ENCODE measurements at places on chromosomes 6 and 20.

DNA sequence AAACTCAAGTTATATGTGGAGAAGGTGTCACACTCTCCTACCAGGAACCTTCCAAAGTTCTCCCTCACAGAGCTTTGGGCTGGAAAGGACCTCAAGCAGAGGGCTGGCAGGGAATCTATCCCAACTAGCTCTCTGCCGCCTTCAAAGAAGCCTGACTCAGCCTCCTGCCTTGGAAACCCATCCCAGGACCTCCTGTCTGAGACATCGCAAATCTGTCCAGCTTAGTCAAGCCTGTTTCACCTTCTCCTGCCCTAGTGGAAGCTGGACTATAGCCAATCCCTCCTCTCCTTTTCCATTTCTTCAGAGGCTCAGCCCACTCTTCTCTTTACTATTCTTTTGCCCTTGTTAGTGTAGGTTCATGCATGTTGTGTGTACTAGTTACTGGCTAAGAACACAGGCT is 48.2 kb upstream of the FOXP4 start:
- DNase-seq = no peak

DNA sequence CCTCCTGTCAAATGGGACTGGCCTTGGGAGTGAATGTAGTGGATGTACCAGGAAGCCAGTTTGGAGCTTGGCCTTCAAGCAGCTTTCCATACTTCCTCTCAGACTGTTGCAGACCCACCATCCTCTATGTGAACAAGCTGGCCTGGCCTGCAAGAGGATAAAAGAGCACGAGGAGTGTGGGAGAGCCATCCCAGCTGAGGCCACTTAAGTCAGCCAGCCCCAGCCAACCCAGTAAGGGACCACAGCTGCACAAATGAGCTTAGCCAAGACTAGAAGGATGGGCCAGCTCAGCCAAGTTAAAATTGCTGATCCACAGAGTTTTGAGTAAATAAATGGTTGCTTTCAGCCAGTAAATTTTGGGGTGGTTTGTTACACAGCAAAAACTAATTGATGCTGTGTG is 156.9 kb upstream of the SOX4 start:
- DNase-seq = no peak

GRCh38 chr6:3542032-3542640 is 85.3 kb upstream of the SLC22A23 start:
- no peak for DNase-seq

- no peak for DNase-seq
Observed at GRCh38 chr6:38136547-38136946, 317.0 kb downstream of the ZFAND3 start.

DNA sequence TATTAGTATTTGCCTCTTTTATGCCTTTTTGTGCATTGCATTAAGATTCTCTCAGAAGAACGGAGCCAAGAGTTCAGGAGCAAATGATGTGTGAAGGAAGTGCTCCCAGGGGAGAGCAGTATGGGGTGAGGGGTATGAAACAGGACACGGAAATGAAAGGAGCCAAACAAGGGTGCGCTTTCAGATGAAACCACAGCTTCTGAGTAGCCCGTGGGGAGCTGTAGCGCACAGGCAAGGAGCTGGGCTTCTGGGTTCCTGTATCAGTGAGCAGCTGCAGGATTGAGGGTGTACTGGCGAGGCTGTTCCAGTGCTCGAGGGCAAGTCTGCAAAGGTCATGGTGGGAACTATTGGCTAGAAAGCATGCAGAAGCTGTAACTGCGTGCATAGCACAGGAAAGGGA is 25.4 kb downstream of the ANKEF1 start:
- no peak for DNase-seq

DNA sequence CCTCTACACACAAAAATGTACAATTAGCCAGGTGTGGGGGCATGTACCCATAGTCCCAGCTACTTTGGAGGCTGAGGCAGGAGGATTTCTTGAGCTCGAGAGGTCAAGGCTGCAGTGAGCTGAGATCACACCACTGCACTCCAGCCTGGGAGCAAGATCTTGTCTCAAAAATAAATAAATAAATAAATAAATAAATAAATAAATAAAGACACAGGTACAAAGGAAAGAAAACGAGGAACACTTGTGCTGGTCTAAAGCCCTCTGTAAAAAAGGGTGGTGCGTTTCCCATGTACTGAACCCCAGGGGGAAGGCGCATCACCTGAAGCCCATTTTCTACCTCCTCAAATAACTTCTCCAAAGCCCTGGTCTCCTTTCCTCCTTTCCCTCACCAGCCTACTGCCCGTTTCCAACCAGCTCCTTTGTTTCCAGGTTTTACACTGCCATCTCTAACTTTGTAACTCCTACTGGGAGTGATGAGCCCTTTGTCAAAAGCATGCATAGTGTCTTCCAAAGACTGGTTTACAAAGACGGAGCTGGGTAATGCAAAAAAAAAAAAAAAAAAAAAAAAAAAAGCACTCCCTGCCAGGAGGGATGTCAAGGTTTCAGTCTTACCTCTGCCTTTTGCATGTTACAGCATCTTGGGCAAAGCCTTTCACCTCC is 81.5 kb upstream of the SOX4 start:
- DNase-seq = no peak

- no peak for DNase-seq
Observed at GRCh38 chr6:113187661-113188060, 669.5 kb upstream of the MARCKS start.

GRCh38 chr6:167860550-167861226 is 34.0 kb downstream of the AFDN start:
- no peak for DNase-seq

- DNase-seq = peak; percentile 22
Observed at GRCh38 chr6:4055420-4056041, 23.4 kb downstream of the FAM217A start.

DNA sequence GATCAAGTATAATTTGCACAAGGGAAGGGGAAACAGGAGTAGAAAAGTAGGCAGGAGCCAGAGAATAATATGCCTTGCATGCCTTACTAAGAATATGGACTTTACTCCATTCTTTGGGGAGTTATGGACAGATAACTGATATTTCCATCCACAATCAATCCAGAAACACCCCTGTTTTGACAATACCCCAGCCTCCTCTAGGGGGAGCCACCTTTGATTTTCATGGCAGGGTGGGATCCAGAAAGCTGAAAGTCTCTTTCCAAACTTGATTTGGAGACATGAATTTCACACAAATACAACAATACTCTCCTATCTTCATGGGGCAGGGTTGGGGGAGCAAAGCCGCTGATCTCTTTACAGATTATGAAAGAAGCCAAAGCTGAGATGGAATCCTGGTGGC is 404.1 kb downstream of the FOXA2 start:
- no peak for DNase-seq

- DNase-seq = no peak
Observed at GRCh38 chr6:82264824-82265223, 17.3 kb upstream of the IBTK start.

GRCh38 chr6:7761051-7761450 is 35.2 kb downstream of the BMP6 start:
- no peak for DNase-seq

GRCh38 chr20:63751471-63752271 is 12.1 kb downstream of the SLC2A4RG start:
- no peak for DNase-seq

- no peak for DNase-seq
Observed at GRCh38 chr6:322940-323729, 30.8 kb downstream of the DUSP22 start.

DNA sequence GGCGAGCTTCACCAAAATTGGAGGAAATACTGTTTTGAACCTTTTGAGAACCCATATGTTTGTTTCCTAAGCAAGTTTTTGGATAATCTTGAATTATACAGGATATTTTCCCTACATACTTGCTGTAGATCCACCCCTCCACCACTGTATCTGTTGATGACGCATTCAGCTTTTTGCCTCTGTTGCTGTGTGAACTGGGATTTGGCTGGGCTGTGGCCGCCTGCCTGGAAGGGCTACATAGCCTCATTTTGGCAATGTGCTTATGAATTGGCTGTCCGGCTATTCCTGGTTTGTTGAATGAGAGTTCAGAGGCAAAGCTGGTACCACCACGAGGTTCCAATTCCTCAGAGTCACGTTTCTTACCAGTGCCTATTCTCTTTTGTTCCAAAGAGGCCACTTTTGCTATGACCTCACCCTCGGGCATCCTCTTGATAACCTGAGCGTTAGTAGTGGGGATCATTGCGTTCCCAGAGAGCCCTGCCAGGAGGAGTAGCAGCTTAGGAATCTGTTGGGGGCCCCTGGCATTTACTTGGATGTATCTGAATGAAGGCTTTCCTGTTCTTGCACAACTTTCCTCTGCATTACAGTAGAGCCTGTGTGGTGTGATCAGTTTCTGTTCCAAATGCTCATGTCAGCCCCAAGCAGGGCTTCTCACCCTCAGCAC is 6.4 kb downstream of the FAM83D start:
- no peak for DNase-seq

GRCh38 chr6:7692453-7692784 is 33.5 kb upstream of the BMP6 start:
- DNase-seq = no peak

GRCh38 chr6:101199441-101199840 is 194.1 kb upstream of the GRIK2 start:
- DNase-seq = no peak

- DNase-seq = no peak
Observed at GRCh38 chr20:47330933-47331708, 25.4 kb downstream of the ZMYND8 start.

- DNase-seq = peak; percentile 44
Observed at GRCh38 chr20:19758501-19759331, 658 bp downstream of the RIN2 start.

DNA sequence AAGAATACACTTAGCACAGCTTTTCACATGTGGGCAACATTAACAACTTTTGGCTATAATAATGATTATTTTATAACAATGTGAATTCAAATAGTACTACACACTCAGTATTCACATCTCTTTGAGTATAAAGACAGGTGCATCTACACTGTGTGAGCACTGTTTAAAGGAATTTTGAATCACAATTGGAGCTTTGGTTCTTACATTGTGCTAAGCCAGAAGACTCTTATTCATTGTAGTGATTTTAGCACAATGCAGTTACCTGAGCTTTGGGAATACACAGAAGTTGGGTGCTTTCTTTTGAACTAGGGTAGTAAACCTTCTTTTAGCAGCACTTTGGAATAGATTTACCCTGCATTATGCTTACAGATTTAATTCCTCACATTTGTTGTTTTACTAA is 20.5 kb downstream of the RIMS1 start:
- DNase-seq = no peak

- DNase-seq = no peak
Observed at GRCh38 chr6:132425176-132425575, 23.9 kb upstream of the MOXD1 start.

GRCh38 chr6:137909533-137909932 is 42.5 kb downstream of the TNFAIP3 start:
- no peak for DNase-seq

- DNase-seq = peak; percentile 2
Observed at GRCh38 chr6:49462071-49462470, 982 bp downstream of the MMUT start.

GRCh38 chr6:96675597-96675996 is 112.7 kb downstream of the FHL5 start:
- DNase-seq = no peak

GRCh38 chr20:37611852-37612251 is 82.0 kb upstream of the CTNNBL1 start:
- no peak for DNase-seq

- no peak for DNase-seq
Observed at GRCh38 chr6:124991764-124992295, 29.6 kb downstream of the RNF217 start.

DNA sequence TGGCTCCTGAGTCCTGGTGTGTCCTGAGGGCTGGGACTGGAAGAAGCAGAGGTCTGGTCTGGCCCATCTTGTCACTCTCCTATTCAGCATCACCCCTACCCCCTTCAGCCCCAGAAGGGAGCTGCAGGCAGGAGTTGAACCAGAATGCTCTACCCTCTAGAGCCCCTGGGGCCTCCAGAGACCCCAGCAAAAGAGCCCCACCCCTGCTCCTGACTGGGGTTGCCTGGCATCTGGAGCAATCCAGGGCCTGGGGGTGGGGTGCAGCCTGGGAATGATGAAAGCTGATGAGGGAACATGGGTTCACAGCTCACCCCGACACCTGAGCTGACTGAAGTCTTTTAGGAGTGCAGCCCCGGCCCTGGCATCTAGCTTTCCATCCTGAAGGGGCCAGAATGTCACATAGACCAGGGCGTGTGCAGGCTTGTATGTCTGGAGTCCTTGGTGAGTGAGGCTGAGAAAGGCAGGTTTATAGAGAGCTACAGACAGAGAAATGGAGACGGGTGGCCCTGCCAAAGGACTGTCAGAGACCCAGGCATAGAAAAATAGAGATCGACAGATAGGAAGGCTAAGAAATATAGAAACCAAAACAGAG is 12.2 kb downstream of the FGD2 start:
- DNase-seq = no peak

GRCh38 chr6:111576291-111576690 is 29.4 kb downstream of the TRAF3IP2 start:
- no peak for DNase-seq

GRCh38 chr6:129108337-129108736 is 225.4 kb downstream of the LAMA2 start:
- DNase-seq = no peak

DNA sequence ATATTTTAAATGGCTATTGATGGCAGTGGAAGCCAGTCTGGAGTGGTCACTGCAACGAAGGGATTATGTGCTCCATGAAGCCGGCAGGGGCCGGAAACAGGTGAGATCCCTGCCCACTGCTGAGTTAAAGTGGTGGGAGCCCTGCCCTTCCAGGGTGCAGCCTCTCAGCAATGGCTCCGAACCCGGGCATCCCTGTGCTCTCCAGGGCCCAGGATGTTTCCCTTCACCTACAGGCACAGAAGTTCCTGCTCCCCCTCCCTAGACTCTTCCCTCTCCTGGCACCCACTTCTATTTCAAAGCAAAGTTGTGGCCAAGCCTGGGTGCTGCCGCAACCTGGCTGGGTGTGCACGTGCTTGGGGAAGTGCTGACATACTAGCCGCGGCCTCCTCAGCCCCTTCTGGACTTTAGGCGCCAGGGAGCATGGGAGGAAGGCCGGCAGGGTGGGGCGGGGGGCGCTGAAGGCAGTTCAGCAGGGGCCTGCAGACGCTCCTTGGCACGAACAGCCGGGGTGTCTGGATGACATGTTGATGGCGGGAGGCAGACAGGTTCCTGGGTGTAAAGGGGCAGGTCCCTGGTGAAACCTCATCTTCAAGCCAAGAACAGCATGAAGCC is 452.3 kb downstream of the HTR1B start:
- DNase-seq = no peak

GRCh38 chr20:53738039-53738944 is 144.7 kb upstream of the ZNF217 start:
- DNase-seq = peak; percentile 77

DNA sequence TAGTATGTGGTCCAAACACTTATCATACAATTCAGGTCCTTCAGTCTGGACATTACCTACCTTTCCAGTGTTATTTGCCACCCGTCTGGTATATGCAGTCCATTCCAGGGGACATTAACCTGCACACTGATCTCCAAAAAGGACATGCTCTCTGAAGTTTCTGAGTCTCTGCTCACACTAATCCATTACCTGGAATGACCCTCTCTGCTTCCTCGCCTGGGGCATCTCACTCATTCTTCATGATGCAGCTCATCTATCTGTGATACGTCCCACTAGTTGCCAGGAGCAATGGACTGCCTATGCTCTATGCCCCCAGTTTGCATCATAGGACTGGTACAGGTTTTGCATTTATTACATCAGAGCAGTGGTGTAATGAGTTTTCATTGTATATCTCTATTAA is 5.9 kb upstream of the TUBB2B start:
- DNase-seq = no peak

- DNase-seq = no peak
Observed at GRCh38 chr6:91717094-91717493, 1130.2 kb upstream of the MAP3K7 start.

- DNase-seq = no peak
Observed at GRCh38 chr6:135842618-135843392, 8.7 kb upstream of the PDE7B start.

Data from hindlimb muscle (tissue), 1 donor.